ENCODE measurements at places on chromosomes 2 and 18.

DNA sequence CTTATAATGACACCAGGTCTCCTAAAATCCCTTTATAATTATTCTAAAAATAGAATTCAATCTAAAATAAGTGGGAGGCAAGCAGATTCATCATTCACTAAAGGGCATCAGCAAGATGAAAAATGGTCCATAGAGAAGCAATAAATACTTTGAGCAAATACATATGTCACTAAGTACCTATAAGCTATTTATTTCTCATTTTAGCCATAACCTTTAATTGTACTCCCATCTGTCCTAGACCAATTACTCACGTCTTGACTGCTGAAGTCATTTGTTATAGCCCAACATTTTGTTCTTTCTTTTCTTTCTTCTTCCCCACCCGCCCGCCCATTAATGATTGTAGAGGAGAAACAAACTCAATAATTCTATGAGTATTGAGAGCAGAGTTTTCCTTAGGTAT lies 105.7 kb downstream of the MAP2 start:
- DNase-seq, result no peak

- no peak for DNase-seq
Measured at GRCh38 chr2:70541481-70542020, 12.1 kb downstream of the TGFA start.

DNA sequence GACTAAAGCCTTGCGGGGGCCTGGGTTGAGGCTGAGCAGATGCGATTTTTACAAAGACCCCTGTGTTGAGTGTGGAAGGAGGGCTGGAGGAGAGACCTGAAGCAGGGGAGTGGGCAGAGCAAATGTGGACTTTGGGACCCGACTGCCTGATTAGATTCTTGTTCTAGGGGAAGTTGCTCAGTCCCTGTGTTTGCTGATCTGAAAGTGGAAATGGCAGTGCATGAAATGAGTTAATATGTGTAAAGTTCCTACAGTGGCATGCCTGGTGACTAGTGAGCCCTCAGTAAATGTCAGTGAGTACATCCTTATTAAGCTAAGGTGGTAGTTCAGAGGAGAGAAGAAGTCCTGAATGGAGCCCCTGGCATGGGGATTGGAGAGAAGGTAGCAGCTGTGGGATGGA lies 52.3 kb downstream of the ARMC9 start:
- no peak for DNase-seq

DNA sequence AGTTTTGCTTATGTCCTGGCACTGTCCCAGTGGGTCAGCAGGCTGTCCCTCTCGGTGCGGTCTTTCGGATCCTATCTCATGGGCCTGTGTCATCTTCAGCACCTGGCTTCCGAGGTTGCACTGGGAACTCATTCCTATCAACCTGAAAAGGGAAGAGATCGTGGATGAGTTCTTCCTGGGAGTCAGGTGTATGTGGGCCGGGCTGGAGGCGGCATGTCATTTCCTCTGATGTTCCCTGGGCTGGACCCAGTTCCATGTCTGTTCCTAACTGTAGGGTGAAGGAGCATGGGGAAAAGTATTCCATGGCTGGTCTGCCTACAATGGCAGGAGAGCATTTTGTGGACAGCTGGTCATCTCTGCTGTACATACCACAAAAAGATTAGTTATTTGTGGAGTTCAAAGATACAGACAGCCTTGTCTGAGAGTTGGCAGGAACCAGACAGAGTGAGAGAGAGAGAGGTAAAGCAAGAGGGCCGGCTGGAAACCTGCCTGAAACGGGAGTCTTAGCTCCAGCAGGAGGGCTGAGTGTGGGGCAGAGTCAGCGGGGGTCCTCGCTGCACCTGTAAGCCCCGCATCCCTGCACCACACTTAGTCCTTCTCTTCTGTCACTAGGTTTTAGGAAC lies 25.2 kb downstream of the FAM228A start:
- DNase-seq, result no peak

- DNase-seq, result no peak
Measured at GRCh38 chr2:124353656-124354055, 328.6 kb downstream of the CNTNAP5 start.

DNA sequence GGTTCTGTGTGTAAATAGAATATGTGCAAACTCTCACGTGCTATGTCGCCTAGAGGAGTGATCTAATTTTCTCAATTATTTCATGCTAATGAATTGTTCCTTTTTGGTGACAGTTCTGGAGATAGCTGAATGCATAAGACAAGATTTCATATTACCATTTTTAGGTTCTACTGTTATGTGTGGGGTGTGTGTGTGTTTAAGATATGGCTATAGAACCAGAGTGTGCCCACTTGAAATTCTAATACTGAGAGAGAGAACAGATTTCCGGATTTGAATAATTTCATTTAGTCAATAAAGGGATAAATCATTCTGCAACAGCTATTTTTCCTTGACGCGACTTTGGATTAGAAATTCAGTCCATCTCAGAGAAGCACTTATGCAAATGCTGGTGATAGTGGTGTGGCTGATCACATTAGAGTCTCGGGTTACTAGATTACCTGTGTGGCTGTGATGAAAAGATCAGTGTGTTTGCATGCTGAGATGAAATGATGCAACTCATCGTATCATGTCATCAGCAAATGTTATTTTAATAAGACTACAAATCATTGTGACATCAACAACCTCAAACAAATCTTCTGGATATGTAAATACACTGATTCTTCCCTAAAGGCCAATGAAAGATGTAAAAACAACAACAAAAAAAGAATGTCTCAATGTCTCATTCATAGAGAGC lies 415.9 kb downstream of the EPHA4 start:
- DNase-seq, result no peak

- no peak for DNase-seq
Measured at GRCh38 chr2:101858246-101858645, 133.5 kb upstream of the IL1R2 start.

DNA sequence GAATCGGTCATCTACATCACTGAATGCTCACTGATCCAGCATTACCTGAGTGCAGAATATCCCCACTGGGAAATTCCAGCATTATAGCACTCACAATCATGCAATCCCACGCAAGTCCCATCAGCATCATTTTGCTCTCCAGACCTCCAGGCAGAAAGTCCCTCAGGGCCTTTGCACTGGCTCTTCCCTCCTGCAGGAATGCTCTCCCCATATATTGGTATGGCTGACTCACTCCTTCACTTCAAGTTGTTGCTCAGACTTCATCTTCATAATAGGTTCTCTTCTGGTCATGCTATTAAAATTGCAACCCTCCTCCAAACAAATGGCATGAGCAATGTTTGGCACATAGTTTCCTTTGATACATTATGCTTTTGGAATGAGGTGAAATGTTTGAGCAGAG lies 64.7 kb upstream of the CELF4 start:
- DNase-seq, result no peak

- DNase-seq, result no peak
Measured at GRCh38 chr18:13451661-13452387, 233.3 kb downstream of the LDLRAD4 start.

DNA sequence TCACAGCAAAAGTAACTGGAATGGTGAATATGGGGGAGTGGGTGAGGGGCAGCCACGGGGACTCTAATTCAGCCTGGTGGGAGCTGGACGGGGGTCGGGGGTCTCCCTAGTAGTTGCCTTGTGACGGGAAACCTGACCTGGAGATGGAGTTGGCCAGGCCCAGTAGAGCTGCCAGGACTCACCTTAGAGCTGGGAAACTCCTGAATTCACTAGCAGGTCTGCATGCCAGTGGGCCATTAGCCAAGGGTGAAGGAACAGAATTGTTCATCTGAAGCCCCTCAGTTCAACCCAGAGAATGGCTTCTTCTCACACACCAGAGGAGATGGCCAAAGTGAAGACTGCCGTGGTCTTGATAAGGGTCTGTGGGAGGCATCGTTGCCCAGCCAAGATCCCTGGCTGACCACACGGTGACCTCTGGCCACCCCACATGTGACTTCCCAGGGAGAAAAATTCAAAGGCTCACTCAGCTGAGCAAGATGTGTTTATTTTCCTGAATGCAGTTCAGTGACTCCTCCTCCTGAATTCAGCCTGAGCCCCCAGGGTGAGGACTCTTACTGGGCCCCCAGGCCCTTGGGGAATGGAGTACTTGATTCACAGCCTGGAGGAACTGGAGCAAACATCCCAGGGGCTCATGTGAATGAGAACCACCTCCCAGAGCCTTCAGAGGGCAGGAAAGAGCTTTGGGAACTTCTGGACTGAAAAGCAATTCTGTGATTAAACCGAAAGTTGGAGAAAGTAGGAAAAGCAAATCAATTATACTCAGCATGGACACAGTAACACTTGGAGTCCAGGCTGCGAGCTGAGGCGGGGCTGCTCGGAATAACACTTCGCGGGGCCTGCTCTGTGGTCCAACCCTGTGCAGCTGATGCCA lies 25.2 kb downstream of the MOCOS start:
- DNase-seq, result no peak

- DNase-seq, result no peak
Measured at GRCh38 chr2:13884291-13884976, 748.1 kb upstream of the LRATD1 start.

DNA sequence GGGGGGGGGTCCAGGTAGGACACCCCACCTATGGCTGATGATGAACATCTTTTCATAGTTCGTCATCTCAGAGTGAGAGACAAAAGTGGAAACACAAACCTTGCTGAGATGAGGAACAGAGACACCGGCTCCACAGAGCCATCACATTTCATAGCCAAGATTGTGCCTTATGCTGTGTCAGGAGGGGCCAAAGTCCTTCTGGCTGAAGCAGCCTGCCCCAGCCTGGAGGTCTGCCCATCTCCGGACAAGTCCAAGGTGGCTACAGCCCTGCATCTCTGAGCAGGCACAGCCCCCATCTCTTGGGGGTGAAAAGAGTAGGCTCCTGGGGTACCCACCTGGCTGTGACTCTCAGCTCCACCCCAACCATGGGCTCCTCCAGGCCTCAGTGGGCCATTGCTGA lies 70.3 kb downstream of the ZBTB7C start:
- no peak for DNase-seq

DNA sequence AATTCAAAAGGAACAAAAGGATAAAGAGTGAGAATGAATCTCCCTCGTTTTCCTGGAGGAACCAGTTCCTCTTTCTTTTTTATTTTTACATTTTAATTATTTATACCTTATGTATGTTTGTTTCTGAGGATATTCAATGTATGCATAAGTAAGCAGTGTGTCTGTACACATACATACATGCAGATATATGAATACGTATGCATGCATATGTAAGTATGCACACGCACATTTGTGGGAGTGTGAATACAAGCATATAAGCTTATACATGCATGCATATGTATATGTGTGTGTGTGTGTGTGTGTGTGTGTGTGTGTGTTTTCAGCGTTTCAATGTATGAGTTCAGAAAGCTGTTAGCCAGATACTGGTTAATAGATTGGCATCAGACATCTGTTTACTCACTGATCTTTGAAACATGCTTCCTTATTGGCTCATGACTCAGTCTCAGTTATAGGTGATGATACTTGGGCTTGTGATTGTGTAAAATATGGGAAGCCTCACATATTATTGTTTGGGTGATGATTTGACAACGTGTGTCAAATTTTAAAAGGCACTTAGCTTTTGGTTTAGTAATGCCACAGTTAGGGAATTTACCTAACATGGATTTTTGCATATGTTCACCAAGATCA lies 279.7 kb upstream of the TRIB2 start:
- no peak for DNase-seq

GRCh38 chr2:143928613-143929012 lies 591.3 kb downstream of the ZEB2 start:
- no peak for DNase-seq

DNA sequence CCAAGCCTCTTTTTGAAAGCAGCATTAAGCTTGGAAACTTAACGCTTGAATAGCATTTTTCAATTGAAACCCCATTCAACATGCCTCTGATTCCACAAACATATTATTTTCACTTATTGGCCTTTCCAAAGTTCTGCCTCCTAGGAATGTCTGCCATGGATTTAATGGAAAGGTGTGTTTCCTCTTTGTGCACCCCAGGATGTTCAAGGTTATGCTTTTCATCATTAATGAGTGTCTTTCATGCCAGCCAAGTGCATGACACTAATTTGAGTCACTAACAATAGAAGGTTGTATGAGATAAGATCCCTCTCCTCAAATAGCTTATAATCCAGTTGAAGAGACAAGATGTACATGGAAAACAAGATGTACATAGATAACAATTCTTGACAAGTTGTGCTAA lies 84.7 kb downstream of the ALPK2 start:
- DNase-seq, result no peak

- DNase-seq, result no peak
Measured at GRCh38 chr2:180291552-180292421, 284.7 kb upstream of the CWC22 start.

DNA sequence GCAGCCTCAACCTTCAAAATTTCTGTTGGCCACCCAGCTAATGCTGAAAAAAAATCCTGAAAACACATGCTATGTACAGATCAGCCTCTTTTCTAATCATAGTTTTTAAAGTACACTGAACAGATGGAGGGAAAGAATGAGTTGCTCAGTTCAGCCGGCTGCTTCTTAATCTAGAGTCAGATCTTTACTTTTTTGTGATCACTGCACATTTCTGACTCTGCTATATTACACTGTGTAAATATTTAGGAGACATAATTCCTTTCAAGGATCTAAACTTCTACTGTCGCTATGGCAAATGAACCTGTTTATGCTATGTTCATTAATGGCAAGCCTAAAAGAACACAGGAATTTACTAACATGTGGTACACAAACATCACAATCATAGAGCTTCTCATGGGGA lies 114.2 kb downstream of the SRBD1 start:
- no peak for DNase-seq

- DNase-seq, result no peak
Measured at GRCh38 chr2:173300458-173300857, 54.2 kb upstream of the CDCA7 start.

- DNase-seq, result no peak
Measured at GRCh38 chr18:2108591-2108990, 462.7 kb downstream of the METTL4 start.

DNA sequence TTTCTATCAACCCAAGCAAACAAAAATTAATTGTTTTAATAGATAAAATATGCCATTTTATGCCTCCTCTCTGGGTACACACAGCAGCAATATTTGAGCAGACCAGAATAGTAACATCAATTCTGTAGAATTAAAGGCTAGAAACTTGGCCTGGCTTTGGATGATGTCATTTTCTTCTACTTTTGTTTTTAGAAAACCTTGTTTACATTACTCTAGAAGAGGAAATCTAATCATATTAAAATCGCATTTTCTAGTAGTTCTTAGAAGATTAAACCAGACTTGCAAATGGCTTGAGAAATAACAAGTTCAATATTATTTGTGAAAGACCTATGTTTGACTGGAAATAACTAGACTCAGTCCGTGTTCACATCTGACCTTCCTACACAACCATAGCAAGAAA lies 102.3 kb upstream of the RFX8 start:
- no peak for DNase-seq
